ENCODE measurements at places on chromosomes 16 and 17.

DNA sequence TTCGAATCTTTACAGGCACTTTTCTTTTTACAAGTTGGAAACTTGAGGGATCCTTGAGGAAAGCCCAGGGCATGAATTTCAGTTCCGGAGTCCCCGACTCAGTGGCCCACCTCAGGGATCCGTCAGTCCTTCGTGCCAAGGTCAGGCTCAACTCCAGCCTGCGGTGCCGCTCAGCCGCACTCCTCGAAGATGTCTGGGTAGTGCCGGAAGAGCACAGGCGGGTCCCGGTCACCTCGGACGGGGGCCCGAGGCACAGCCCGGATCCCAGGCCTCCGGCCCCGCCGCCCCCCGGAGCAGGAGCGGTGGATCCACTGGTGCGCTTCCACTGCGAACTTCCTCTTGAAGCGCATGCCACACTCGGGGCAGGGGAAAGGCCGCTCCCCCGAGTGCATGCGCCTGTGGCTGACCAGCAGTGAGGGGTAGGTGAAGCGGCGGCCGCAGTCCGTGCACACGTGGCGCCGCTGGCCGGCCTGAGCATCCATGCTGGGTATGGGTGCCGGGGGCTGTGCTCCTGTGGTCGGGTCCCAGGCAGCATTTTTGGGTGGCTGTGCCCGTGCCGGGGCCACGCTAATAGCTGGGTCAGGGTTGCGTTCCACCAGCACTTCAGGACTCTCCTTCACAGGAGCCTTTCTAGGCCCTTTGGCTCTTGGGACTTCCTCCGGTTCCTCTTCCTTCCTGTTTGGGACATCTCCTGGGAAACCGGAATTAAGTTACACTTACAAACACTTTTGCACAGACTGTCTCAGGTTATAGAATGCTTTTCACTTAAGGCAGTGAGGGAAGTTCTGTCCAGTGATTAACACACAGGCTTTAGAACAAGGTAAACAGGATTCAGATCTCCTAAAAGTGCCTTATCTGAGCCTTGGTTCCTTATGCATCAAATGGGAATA is 1.5 kb downstream of the ZNF688 start:
- DNase-seq: no peak

DNA sequence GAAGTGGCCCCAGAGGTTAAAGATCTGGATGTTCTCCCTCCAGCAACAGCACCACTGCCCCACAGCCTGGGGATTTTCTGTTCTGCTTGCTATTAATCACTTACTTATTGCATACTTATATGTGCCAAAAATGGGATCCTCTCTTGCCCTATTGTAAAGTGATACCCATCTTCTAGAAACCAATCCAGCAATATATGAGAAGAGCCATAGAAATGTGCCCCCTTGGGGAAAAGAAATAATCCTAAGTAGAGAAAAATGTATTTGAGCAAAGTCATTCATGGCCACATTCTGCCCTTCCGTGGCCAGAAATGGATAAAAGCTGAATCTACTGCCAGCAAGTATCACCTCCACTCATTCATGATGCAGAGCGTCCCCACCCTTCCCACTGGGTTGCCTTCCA is 20.9 kb downstream of the SOST start:
- DNase-seq: no peak

GRCh38 chr16:65015599-65015998 is 106.3 kb downstream of the CDH11 start:
- no peak for DNase-seq

DNA sequence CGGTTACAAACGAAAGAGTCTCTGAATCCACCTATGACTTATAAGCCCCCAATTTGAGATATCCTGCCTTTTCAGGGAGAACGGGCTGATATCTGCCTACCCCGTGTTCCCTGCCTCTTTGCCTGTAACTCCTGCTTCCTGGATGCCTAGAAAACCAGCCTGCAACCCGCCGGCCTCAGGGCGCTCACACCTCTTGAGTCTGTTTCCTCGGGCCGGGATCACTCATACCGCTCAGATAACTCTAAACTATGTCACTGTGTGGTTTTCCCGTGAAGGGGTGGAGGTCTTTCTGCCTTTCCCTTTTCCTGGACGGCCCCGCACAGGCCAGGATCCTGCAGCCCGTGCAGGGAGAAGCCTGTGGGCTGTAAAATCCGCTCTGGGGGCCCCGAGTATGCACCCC is 10.4 kb downstream of the RPUSD1 start:
- no peak for DNase-seq

GRCh38 chr16:86566601-86566965 is at the start of gene FOXC2:
Gene FOXC2, plus strand, starts transcription at chr16:86566829. Its CDS starts 507 bp downstream, at chr16:86567336.
- DNase-seq: no peak

DNA sequence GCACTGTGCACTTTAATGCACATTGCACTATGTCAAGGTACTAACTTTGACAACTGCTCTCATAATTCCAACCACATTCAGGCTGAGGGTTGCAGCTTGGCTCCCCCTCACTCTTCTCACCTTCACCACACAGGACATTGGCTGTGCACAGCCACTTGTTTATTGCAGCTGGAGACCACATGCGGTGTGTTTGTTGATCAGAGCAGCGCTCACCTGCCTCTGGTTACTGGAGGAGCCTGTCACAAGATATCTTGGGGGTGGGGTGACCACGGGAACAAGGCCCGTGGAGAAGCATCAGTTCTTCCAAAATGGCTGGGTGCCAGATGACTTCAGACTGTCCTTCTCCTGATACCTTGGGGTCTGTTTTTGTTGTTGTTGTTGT is 10.6 kb upstream of the CCL5 start:
- no peak for DNase-seq

DNA sequence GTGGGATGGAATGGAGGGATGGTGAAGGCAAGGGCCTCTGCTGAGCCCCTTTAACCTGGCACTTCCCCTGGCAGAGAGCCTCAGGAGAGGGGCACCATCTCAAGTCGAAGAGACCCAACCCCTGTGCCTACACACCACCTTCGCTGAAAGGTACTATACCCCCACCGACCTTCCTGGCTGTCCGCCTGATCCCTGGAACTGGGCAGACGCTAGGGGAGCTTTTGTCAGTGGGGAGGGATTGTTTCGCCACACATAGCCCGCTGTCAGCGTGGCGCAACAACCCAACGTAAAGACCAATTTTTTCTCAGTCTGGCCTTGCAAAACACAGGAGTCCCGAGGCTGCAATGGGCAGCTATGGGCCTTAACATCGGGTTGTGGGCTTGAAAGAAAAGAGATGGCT is 3.1 kb downstream of the PPP1R1B start:
- peak; percentile 80 for DNase-seq

GRCh38 chr16:21646091-21646490 is 6.3 kb downstream of the IGSF6 start:
- no peak for DNase-seq

- DNase-seq: no peak
Observed at GRCh38 chr16:15988268-15989013, 39.0 kb downstream of the ABCC1 start.

GRCh38 chr17:40064971-40065768 is 2.4 kb downstream of the THRA start:
- DNase-seq: no peak

DNA sequence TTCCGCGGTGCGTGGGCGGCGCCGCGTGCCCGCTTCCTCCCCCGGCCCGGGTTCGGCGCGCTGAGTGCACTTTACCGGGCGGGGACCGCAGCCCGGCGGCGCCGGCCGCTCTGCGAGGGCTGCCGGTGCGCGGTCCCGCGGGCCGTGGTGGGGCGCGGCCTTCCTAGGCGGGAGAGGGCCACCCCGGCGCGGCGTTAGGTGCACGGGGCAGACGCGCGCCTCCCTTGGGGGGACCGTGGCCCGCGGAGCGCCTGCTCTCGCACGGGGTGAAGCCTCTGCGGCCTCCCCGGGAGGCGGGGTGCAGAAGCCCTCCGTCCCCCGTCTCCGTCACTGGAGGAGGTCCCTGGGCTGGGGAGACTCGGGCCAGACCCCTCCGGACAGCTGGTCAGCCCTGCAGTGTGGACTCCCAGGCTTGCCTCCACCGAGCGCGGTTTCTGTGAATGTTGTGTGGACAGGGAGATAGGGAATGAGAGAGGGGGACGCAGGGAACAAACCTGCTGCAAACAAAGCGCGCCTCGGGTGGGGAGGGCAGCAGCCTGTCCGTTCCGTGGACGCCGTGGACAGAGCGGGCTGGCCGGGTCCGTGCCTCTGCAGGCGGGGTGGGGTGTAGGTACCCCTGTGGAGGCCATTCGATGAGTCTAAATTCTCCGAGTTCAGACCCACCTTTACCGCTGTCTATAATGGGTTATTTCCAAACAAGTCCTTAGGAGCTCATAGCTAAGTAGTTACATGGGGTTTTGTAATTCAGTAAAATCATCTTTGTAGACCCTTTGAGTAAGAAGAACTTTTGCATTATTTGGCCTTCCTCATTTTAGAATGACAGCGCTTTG is 721 bp downstream of the TBCD start:
- DNase-seq: no peak

DNA sequence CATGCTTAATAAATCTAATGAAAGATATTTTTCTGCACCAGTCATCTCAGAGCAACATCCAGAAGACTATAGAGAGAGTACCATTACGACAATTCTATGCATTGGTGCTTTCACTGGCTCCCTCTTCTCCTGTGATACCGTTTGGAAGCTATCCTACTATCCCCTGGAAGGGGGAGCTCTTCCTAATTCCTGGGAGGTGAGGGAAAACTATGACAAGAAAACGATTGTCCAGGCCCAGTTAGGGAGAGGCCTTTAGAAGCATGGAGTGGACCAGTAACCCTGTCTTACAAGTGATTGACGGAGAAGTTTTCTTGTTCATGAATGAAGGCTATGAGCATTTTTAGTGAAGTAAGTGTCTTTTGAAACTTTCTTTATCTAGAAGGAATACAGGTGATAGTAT is 150.2 kb downstream of the TANC2 start:
- no peak for DNase-seq

- no peak for DNase-seq
Observed at GRCh38 chr17:82837586-82838320, 2.1 kb downstream of the ZNF750 start.

GRCh38 chr17:58995247-58995940 is 111.3 kb downstream of the TRIM37 start:
- no peak for DNase-seq

DNA sequence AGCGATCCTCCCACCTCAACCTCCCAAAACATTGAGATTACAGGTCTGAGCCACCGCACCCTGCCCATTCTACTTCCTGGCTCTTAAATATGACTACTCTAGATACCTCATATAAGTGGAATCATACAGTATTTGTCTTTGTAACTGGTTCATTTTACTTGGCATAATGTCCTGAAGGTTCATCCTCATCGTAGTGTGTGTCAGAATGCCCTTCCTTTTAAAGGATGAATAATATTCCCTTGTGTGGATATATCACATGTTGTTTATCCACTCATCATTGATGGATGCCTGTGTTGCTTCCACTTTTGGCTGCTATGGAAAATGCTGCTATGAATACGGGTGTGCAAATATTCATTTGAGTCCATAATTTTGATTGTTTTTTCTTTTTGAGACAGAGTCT is 5.7 kb upstream of the CETP start:
- no peak for DNase-seq

GRCh38 chr17:50211249-50212120 is 10.1 kb upstream of the COL1A1 start:
- no peak for DNase-seq

DNA sequence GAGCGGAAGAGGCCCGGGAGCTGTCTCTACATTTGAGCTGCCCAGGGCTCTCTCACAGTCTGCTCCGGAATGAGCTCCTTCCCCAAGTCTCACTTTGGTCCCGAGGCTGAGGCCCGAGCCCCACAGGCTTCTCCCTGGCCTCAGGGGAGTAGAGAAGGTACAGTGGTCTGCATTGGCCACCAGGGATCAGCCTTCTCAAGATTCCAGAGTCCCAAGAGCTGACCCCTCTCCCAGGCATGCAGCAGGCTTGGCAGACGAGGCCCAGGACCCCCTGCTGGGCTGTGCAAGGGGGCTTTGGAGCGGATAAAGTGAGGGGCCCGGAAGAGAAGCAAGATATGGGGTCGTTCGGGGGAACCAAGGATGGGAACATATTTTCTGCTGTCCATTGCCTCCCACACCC is 3.1 kb downstream of the PRSS27 start:
- DNase-seq: no peak

GRCh38 chr17:76547642-76548202 is 7.9 kb downstream of the PRCD start:
- no peak for DNase-seq

GRCh38 chr17:27552276-27552732 is 78.7 kb upstream of the LGALS9 start:
- no peak for DNase-seq

- DNase-seq: no peak
Observed at GRCh38 chr17:14310605-14311004, 9.7 kb downstream of the HS3ST3B1 start.

- peak; percentile 2 for DNase-seq
Observed at GRCh38 chr17:67156269-67157199, 88.5 kb downstream of the HELZ start.

DNA sequence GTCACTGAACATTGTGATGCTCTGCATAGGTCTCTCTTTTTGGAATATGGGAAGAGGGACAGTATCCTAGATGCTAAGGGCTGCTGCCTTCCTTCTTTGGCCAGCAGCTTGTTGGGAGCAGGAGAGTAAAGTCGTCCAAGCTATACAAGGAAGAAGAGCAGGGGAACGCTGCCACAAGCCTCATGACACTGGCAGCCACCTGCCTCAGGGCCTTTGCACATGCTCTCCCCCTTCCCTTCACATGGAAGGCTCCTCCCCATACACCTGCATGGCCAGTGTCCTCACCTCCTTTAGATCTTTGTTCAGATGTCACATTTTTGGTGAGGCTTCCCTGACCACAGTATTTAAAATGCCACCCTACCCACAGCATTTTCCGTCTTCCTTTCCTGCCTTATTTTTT is 78.1 kb upstream of the CRHR1 start:
- no peak for DNase-seq

- no peak for DNase-seq
Observed at GRCh38 chr16:57643147-57643874, 14.9 kb downstream of the ADGRG1 start.

DNA sequence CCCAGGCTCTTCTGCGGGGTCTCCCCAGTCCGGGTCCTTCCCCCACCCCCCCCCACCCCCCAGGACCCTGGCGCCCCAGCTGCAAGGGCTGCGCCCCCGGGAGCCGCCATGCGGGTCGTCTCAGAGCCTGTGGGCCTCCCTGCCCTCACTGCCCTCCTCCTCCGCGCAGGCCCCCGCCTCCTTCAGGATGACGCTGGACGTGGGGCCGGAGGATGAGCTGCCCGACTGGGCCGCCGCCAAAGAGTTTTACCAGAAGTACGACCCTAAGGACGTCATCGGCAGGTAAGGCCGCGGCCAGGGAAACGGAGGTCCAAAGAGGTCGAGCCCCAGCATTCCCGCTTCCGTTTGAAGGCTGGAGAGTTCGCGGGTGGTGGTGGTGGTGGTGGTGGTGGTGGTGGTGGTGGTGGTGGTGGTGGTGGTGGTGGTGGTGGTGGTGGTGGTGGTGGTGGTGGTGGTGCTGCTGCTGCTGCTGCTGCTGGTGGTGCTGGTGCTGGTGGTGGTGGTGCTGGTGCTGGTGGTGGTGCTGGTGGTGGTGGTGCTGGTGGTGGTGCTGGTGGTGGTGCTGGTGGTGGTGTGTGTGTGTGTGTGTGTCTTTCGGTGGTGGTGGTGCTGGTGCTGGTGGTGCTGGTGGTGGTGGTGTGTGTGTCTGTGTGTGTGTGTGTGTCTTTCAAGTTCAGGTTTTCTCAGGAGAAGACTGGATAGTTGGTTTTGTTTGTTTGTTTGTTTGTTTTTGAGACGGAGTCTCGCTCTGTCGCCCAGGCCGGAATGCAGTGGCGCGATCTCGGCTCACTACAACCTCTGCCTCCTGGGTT is 615 bp downstream of the PHKG2 start:
- no peak for DNase-seq

GRCh38 chr17:31314782-31315100 is 887 bp upstream of the EVI2B start:
- DNase-seq: no peak

- DNase-seq: no peak
Observed at GRCh38 chr17:72404872-72405271, 284.1 kb downstream of the SOX9 start.

All from MV-4-11 (cell line).